ENCODE measurements at places on chromosomes 11 and 22. TPM values are rescaled to one million over a fixed set of nuclear protein-coding genes. Genes with fewer than 3 reads are reported as not detected.

- peak overlapping the region; percentile 97 for H3K27ac ChIP-seq
- peak overlapping the region; percentile 82 for H3K4me3 ChIP-seq
- no peaks in the 10 kb centered on the region for H3K27me3 ChIP-seq
- H3K36me3 ChIP-seq = peaks cover 28% of the 10 kb centered on the region
- peaks cover 78% of the 10 kb centered on the region for H3K4me1 ChIP-seq
Measured at GRCh38 chr11:61967924-61968757, 707 bp upstream of the FTH1 start.

DNA sequence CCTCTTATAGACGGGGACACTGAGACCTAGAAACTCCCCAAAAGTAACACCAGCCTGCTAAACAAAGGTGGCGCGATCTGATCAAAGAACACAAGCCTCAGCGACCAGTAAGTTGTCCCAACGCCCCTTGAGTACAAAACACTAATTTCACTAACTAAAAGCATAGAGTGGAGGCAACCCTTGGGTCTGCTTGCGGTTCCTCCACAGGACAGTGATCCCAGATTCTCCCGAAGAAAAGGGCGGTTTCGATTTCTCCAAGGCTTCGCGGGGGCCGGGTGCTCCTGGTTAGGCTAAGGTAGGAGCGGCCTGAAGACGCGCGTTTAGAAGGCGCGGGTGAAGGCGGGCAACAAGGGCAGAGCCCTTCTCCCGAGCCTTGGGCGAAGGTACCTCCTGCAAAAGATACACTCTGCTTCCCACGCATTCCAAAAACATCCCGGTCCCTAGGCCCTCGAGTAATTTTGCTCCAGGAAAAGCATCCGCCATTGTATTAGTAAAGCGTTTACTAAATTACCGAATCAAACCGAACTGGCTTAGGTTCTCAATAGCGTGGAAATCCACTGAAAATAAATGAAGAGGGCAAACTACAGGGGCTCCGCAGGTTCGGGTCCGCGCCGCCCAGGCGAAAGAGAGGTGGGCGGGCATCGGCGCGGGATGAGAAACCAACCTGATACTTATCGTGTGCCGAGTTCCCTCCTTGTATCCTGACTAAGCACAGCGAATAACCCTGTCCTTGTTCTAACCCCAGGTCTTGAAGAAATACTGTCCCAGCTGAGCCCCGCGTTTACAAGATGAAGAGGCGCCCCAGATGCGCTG lies 2.0 kb downstream of the WT1 start:
- H3K36me3 ChIP-seq = peaks cover 9% of the 10 kb centered on the region
- peaks cover 13% of the 10 kb centered on the region for H3K4me1 ChIP-seq
- DNase-seq = no peak
- peaks cover 87% of the 10 kb centered on the region for H3K27me3 ChIP-seq
- H3K27ac ChIP-seq = no peak overlapping the region

DNA sequence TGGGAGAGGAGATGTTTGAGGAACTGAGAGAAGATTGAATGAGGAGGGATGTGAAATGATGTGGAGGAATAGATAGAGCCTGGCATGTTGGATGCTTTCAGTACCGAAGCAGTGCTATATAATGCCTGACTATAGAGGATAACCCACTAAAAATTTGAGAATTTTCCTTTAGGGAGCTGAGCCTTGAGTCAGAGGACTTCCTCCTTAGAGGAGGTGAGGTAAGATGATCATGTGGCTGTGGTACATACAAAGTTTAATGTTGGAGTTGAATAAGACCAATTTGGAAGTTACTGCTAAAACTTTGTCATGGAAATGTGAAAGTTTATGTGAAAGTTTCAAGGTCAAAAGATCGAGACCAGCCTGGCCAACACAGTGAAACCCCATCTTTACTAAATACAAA lies 66.9 kb downstream of the YAP1 start:
- no peaks in the 10 kb centered on the region for H3K27me3 ChIP-seq
- no peak overlapping the region for H3K4me3 ChIP-seq
- peak overlapping the region; percentile 95 for H3K27ac ChIP-seq
- H3K36me3 ChIP-seq = peaks cover 13% of the 10 kb centered on the region
- no peak for DNase-seq

GRCh38 chr22:46761539-46762237 lies 762 bp upstream of the TBC1D22A start:
- no peaks in the 10 kb centered on the region for H3K27me3 ChIP-seq
- peak overlapping the region; percentile 99 for H3K4me3 ChIP-seq
- no peaks in the 10 kb centered on the region for H3K36me3 ChIP-seq
- peaks cover 40% of the 10 kb centered on the region for H3K4me1 ChIP-seq

- H3K27me3 ChIP-seq = peaks cover 2% of the 10 kb centered on the region
- H3K4me1 ChIP-seq = peaks cover 7% of the 10 kb centered on the region
- no peak overlapping the region for H3K27ac ChIP-seq
Measured at GRCh38 chr11:104191124-104191523, 27.2 kb upstream of the PDGFD start.

GRCh38 chr11:125167954-125168835 lies 3.6 kb downstream of the PKNOX2 start:
- H3K36me3 ChIP-seq = peaks cover 7% of the 10 kb centered on the region
- DNase-seq = no peak
- no peaks in the 10 kb centered on the region for H3K27me3 ChIP-seq
- H3K27ac ChIP-seq = peak overlapping the region; percentile 96
- peak overlapping the region; percentile 99 for H3K4me3 ChIP-seq

DNA sequence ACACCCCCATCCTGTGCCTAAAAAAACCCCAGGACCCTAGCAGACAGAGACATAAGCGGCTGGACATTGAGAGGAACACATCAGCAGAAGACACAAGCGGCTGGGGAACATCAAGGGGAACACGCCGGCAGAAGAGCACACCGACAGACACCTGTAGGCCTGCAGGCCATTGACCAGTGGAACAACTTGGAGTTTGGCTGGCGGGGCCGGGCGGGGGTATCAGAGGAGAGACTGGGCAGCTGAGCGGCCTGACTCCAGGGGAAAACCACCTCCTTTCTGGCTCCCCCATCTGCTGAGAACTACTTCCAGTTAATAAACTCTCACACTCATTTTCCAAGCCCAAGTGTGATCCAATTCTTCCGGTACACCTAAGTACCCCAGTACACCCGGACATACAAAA lies 264.7 kb upstream of the ISX start:
- H3K36me3 ChIP-seq = no peaks in the 10 kb centered on the region
- DNase-seq = peak; percentile 68
- H3K27ac ChIP-seq = no peak overlapping the region
- H3K4me3 ChIP-seq = no peak overlapping the region
- H3K27me3 ChIP-seq = peaks cover 2% of the 10 kb centered on the region

DNA sequence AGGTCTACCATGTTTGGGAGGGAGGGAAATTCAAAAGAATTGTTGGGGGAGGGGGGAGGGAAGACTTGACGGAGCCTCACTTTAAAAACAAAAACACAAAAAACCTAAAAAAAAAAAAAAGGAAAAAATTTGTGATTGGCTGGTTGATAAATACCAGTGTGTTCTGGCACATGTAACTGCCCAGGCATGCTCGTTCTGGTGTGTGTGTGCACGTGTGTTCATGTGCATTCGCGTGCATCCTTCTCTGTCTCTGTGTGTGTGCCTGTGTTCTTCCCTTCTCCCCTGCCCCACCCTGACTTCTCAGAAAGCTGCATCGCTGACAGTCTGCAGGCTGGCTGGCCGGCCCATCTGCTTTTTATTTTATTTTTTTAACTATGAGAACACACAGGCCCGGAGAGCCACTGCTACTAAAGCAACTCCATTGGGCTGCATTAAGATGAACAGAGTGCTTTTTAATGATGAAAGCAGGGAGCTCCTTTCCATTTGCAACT lies 22.6 kb upstream of the ADSL start:
- H3K4me1 ChIP-seq = peaks cover 2% of the 10 kb centered on the region
- H3K36me3 ChIP-seq = peaks cover 36% of the 10 kb centered on the region
- DNase-seq = no peak
- H3K27me3 ChIP-seq = no peaks in the 10 kb centered on the region
- H3K27ac ChIP-seq = no peak overlapping the region

DNA sequence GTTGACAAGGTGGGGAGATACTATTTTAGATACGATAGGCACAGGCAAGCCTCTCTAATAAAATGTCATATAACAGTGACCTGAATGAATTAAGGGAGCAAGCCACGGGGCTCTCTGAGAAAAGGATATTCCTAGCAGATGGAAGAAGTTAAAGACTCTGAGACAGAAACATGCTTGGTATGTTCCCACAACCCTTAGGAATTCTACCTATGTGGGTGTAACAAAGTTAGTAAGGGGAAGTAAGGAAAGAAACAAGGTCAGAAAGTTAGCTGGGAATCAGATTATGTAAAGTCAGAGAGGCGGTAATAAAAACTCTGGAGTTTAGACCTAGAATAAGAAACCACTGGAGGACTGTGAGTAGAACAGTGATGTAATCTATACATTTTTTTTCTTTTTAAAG lies 59.7 kb upstream of the GDPD4 start:
- peaks cover 9% of the 10 kb centered on the region for H3K4me1 ChIP-seq
- peak overlapping the region; percentile 10 for H3K27ac ChIP-seq
- H3K4me3 ChIP-seq = no peak overlapping the region
- peaks cover 11% of the 10 kb centered on the region for H3K36me3 ChIP-seq

GRCh38 chr11:14308114-14308896 lies 50.7 kb downstream of the RRAS2 start:
- no peak overlapping the region for H3K27ac ChIP-seq
- H3K36me3 ChIP-seq = no peaks in the 10 kb centered on the region
- DNase-seq = no peak
- no peak overlapping the region for H3K4me3 ChIP-seq
- peaks cover 30% of the 10 kb centered on the region for H3K4me1 ChIP-seq

- peaks cover 36% of the 10 kb centered on the region for H3K4me1 ChIP-seq
- H3K27me3 ChIP-seq = no peaks in the 10 kb centered on the region
- no peak for DNase-seq
- H3K27ac ChIP-seq = no peak overlapping the region
- H3K36me3 ChIP-seq = peaks cover 7% of the 10 kb centered on the region
- H3K4me3 ChIP-seq = no peak overlapping the region
Measured at GRCh38 chr11:122099374-122100036, 16.5 kb downstream of the BLID start.

DNA sequence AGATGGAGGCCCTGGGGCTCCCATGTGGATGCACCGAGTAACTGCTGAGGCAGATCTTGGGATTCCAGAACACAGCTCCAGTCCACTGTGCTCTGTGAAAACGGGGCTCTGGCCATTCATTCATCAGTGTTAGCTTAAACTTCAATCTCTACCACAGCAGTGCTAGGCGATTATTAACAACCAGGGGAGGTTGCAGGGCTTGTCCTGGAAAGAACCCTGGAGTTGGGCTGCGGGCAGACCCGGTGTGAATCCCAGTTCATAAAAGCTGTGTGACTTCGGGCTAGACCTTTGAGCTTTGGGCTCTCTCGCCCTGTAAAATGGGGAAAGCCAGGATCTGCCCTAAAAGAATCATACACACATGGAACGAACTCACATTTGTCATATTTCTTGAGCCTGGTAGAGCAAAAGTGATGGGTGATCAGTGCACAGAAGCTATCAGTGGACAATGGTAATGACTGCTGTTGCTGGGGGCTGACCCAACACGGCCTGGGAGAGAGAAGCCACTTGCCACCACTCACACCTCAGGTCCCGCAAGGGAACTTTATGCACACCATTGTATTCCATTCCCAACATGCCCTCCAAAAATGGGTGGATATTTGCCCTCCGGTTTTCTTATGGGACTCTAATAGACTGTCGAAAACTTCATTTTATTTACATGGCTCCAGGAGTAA lies 15.6 kb upstream of the CRYBB3 start:
- peaks cover 46% of the 10 kb centered on the region for H3K36me3 ChIP-seq
- H3K27me3 ChIP-seq = no peaks in the 10 kb centered on the region

DNA sequence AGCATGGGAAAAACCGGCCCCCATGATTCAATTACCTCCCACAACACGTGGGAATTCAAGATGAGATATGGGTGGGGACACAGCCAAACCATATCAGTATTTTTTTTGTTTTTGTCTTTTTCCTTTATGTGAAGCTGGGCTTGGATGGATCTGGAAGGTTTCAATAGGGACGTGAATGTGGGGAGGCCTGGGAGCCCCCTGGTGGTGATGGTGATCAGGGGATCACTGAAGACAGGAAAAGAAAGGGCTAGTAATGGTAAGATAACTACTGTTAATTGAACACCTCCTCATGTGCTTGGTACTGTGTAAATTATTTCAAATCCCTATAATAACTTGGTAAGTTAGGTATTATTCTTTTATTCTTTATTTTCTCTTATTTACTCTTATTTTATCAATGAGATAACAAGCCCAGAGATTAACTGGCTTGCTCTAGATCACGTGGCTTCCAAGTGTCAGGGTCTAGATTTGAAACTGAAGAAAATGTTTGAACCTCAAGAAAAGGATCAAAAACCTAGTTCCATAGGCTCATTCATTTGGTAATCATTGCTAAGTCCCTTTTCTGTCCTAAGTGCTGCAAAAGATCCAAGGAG lies 364.2 kb downstream of the TENM4 start:
- no peaks in the 10 kb centered on the region for H3K36me3 ChIP-seq
- no peak overlapping the region for H3K4me3 ChIP-seq
- no peak overlapping the region for H3K27ac ChIP-seq
- DNase-seq = no peak

GRCh38 chr11:65053827-65054508 lies 4.4 kb downstream of the NAALADL1 start:
- no peaks in the 10 kb centered on the region for H3K4me1 ChIP-seq
- H3K36me3 ChIP-seq = no peaks in the 10 kb centered on the region
- no peak overlapping the region for H3K4me3 ChIP-seq
- H3K27me3 ChIP-seq = peaks cover 12% of the 10 kb centered on the region

DNA sequence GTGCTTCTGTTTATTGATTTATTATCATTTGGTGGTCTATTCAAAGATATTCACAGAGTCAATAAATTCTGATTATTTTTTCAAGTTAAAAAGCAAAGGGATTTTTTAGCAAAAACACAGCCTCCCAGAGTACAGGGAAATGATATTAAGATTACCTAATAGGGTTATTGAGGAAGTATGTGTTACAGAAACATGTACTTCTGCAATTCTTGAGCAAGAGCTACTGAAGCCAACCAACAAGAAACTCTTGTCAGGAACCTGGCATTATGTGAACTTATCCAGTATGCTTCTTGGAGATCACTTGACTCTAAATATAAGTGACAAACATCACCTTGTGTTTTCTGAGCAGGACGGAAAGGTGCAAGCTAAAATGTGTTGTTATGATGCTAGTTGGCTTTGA lies 42.0 kb upstream of the CARD18 start:
- peaks cover 2% of the 10 kb centered on the region for H3K27me3 ChIP-seq
- H3K4me1 ChIP-seq = peaks cover 11% of the 10 kb centered on the region
- no peak for DNase-seq
- H3K4me3 ChIP-seq = no peak overlapping the region

- no peaks in the 10 kb centered on the region for H3K36me3 ChIP-seq
- H3K4me1 ChIP-seq = no peaks in the 10 kb centered on the region
- peaks cover 32% of the 10 kb centered on the region for H3K27me3 ChIP-seq
- H3K4me3 ChIP-seq = no peak overlapping the region
Measured at GRCh38 chr22:26597026-26597425, 7.1 kb upstream of the TPST2 start.

C22orf15 gene
- not detected for total RNA-seq

OR6A2 gene
- 0.19 TPM for total RNA-seq

PTPRCAP gene
- total RNA-seq = 0.47 TPM

Measured in chondrocyte (in vitro differentiated cells).